ENCODE measurements at places on chromosomes 3 and 15.

DNA sequence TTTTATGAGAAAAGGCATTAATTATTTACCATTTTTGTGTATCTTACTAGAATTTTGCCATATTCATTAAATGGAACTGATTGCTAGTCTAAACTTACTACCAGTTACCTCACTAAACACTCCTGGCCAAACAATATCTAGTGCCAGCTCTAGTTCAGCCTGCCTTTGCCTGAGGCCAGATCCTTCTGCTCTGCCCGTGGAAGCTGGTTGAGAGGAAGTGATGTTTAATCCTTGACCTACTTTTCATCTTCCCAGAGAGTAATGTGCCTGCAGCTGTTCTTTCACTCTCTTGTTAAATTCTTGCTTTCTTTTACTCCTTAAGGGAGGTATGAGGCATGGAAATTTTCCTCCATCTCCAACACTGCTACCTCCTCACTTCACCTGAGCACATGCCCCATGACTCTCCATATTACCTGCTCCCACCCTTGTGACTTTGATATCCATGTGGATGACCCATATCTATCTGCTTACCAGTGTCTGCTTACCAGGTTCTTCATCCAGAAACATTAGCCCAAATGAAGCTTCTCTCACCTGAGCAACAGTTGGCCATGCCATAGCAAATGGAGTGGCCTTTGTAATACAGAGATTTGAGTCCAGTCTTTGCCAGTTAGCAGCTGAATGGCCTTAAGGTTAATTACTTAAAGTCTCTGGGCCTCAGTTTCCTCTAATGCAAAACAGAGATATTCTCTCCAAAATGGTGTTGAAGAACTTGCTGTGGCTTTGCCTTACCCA, 53.4 kb downstream of the UBE2E1 start:
- no peak for DNase-seq

DNA sequence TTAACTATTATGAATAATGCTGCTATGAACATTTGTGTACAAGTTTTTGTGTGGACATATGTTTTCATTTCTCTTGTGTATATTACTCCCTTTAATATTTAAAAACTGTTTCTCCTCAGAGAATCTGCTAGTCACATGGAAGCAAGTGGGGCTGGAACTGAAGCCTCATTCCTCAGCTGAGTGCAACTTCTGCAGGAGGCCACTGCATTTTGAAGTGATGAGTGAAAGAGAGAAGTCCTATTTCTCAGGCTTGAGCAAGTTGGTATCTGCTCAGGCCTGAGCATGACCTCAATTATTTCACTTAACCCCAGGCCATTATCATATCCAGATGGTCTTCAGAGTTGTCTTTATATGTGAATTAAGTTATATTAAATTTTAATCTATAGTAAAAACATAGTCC, 11.5 kb downstream of the TLR9 start:
- DNase-seq: no peak

DNA sequence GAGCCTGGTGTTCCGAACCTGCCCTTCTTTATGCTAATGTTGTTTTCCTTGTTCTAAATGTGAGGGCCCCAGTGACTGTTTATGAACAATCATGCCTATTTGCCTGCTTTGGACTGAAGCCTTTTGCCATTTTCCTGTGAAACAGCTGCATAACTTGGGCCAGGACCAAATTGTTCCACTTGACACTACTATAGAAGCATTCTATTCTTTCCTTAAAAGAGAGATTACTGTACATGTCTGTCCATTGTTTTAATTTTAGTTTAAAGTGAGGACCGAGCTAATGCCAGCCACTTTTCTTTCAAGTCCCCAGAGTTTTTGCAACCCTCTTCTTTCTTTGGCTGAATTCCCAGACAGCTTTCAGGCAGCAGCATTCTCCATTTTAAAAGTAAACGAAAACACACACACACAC, 980.3 kb downstream of the CADM2 start:
- DNase-seq: peak; percentile 47

DNA sequence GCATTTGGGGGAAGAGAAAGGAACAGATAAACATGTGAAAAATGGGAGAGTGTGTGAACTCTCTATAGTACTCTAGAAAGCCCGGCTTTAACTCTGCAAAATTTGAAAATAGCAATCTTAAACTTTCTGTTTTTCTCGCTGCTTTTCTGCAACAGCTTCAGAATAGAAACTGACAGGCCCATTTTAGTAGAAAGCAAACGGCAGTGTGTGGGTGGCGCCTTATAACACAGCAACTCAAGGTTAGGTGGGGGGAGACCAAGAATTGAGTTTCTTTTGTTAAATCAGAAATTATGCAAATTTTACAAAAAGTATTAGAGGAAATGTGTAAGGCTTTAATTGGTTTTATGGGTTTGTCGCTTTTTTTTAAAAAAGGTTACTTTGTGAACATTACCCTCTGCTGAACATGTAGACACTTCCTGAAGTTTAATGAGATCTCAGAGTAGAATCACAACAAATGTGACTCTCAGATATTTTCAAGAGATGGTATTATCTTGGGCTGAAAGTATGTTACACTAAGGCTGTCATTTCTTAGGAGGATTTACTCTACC, 107.0 kb downstream of the PTPRG start:
- DNase-seq: no peak

DNA sequence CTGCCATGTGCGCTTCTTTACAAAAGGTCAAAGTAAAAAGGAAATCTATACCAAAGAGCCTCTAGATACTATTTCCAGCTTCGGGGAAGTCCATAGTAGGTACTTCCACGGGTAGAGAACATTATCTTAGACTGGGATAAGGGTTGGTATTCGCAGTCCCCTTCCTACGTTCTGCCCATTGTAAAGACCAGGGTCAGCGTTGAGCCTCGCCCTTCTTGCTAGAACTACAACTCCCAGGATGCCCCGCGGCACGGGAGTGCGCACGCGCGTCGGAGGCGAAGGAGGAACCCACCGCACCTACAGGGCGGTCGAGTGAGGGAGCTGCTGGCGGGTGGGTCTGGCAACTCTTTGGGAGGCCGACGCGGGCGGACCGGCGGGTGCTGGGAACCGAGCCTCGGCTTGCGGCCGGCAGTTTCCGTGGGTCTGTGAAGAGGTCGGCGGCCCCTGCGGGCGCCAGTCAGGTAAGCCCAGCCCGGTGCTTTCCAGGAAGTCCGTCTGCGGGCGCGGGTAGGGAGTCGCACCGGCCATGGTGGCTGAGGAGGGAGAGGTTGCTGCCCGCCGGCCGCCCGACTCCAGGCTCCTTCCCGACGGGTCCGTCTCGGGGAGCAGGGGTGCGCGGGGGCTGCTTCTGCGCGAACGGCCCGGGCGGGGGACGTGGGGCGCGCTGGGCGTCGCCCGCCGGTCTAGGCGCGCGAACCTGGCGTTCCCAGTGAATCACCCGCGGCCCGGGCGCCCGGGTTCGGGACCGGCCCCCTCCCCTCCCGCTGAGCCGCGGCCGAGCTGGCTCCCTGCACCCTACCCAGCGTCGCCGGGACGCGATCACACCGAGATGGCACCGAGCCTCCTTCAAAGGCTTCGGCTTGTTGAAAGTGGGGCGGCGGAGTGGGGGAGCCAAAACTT, at the start of gene TMOD3:
TMOD3 (plus strand) TSS at position 278 of the 900 bp plus-strand sequence. CDS start 33,232 bp downstream, outside the sequence.
- peak; percentile 89 for DNase-seq

- DNase-seq: no peak
These were observed 730 bp downstream of the ZKSCAN7 start for GRCh38 chr3:44555723-44556122.

DNA sequence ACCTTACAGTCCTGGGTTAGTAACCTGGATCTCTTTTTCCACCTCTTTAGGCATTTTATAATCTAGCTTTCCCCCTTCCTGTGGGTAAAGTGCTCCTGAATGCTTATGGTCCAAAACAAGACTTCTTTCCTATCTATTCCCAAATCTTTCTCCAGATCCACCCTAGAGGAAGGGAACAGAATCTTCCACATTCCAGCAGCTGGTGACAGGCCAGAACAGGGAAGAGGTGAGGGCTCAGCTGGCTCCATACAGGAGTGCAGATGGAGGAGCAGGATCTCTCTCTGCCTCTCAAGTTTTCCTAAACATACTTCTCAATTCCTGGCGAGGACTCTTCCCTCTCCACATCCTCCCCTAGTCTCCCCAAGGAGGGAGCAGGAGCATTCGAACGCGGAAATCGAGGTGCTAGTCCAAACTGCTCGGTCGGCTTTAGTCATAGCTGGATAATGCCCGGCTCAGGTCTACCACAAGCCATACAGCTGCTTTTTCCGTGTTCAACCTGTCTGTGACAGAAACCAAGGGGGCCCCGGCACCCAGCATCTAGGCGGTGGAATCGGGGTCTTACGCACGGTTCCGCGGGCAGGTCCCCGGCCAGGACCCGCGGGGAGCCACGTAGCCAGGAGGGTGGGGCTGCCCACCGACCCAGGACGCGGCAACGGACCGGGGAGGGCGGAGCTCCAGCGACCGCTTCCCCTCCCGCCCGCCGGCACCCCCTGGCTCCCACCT, 4.0 kb downstream of the RASSF1 start:
- DNase-seq: no peak

GRCh38 chr3:33114622-33115023, 809 bp downstream of the CRTAP start:
- no peak for DNase-seq

DNA sequence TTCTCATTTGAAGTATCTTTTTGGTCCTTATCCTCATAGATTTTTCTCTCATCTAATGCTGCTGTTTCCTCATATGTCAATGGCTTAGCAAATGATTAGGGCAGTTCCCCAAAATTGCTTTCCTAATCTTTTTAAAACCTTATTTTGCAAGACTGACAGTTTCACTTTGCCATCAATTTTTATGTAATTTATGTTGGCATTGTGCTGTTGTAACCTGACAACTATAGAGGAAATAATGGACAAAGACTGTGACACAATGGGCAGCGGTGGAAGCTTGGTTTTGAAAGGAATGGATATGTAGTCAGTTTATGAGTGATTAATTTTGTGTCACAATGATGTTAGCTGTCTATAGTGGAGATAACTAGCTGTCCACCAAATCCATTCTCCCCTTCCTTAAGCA, 10.6 kb upstream of the SH3BP5 start:
- no peak for DNase-seq

DNA sequence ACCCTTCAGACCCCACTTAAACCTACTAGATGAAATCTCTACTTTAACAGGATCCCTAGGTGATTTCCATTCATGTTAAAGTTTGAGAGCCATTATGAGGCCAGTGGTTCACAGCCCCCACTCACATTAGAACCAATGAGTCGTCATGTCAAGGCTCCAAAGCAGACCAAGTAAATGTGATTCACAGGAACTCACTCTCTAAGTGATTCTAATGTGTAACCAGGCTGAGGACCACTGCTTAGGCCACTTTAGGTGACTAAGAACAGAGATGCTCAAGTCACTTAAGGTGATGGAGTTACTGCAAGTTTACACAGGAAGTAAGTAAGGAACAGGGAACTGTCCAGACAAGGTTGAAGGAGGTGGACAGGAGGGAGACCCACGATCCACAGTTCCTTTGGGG, 7.7 kb downstream of the GALNT15 start:
- DNase-seq: no peak

GRCh38 chr3:40169983-40170382, 139.5 kb upstream of the EIF1B start:
- DNase-seq: no peak

- no peak for DNase-seq
These were observed 121.1 kb downstream of the ZNF621 start for GRCh38 chr3:40645883-40646282.

DNA sequence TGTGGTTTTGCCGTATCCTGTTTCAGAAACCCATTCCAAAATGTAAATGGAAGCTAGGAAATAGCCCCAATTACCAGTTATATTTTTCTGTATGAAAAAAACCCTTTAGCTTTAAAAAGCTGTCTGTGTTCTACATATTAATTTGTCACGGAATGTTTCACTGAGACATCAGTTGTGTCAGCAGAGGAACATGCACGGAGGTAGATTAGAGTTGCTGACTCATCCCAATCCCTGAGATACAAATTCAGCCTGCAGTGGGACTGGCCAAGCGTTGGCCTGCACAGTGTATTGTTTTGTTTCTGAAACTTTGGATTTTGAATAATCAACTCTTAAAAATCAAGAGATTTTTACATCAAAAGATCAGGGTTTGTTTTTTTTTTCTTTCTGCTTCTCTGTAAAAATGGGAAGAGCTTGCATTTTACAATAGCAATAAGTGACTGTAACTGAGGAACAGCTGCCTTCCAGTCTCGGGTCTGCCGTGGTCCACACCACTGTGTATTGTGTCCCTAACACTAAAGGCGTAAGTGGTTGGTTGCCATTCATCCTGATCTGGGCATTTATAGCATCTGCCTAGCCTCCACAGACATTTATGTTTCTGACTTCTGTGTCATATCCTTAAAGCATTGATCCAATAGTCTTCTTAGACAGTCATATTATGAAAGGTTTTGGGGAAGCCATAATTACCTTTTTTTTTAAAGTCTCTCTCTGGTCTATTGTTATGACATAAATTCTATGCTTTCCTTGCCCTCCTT, 218.1 kb downstream of the ADAMTSL3 start:
- no peak for DNase-seq

- no peak for DNase-seq
These were observed 7.0 kb downstream of the SLC25A38 start for GRCh38 chr3:39390181-39390580.

GRCh38 chr15:92167451-92167850, 226.2 kb upstream of the ST8SIA2 start:
- DNase-seq: no peak

DNA sequence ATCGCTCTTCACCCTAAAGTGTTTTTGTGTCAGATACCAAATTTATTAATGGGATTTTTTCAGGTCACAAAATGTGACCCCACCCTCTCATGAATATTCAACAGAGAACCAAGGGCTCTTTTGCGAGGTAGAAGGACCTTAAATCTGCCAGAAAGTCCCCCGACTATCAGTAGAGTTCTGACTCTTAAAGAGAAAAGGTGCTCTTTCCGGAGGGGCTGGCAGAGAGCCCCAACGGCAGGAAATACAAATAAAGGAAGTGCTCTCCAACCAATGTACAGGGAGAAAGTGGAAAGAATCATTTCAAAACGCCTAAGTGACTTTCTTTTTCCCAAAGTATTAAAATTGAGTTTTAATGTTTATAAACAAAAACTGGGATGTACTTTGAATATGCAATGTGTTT, 517.2 kb downstream of the FOXP1 start:
- DNase-seq: no peak
